AG20443 (cell line): ENCODE measurements at places on chromosomes 16 and 17.

DNA sequence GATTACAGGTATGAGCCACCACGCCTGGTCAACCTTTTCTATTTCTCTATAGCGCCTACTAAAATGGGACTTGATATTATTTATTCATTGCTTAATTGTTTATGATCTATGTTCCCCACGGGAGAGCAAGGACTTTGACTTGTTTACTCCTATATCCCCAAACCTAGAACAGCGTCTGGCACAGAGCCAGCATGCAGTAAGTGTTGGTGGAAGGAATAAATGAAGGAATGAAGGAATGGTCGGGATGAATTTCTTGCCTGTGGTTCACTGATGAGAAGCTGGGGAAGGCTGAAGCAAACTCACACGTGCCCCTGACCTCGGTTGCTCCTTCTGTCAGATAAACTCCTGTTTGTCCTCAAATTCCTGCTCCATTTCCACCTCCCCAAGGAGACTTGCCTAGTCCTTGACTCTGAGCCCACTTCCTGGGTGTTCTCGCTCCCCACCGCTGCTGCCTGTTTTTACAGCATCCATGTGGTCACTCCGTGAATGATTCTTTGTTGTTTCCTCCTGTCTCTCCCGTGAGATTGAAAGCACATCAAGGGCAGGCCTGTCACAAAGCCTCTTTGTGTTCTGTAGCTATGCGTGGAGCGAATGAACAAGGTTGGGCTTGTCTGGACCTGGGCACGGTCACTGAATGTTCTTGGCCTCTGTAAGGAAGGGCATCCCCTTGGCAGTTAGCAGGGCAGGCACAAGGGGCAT is 17.3 kb downstream of the C17orf100 start:
- no peak for DNase-seq

DNA sequence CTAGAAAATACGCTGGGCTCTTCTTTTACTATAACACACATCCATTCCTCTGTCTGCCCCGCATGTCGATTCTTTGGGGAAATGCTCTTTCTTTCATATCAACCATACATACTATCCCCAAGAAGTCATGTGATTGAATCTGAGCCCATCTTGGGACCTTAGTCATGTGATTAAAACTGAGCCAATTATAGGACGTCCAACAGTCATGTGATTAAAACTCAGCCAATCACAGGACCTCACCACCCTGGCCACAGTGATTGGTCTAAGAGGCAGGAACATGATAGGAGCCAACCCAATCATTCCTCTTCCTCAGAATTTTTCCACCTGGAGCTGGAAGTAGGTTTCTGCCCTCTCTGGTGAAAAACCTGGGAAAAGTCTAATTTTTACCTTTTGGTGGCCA is 78.8 kb downstream of the TMEM114 start:
- no peak for DNase-seq

- no peak for DNase-seq
Measured at GRCh38 chr16:53781023-53781605, 77.2 kb downstream of the FTO start.

GRCh38 chr17:7646457-7646856 is 4.3 kb upstream of the ATP1B2 start:
- DNase-seq: no peak

DNA sequence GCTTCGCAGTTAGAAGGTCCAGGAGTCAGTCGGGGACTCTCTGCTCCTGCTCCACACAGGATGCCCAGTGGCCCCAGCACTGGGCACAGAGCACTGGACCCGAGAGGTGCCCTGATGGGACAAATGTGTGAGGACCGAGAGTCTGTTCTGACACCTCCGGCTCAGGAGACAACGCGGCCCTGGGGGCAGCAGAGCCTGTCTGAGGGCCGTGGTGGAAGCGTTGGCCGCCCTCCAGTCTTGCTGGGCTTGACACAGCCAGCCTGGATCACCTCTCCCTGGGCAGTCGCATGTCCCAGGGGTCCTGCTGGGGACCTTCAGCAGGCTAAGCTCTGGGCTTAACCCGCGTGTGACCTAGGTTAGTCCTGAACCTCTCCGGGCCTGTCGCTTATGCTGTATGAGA is 23.1 kb downstream of the LGALS9 start:
- DNase-seq: no peak

GRCh38 chr16:28110479-28110878 is 47.0 kb upstream of the GSG1L start:
- DNase-seq: no peak

DNA sequence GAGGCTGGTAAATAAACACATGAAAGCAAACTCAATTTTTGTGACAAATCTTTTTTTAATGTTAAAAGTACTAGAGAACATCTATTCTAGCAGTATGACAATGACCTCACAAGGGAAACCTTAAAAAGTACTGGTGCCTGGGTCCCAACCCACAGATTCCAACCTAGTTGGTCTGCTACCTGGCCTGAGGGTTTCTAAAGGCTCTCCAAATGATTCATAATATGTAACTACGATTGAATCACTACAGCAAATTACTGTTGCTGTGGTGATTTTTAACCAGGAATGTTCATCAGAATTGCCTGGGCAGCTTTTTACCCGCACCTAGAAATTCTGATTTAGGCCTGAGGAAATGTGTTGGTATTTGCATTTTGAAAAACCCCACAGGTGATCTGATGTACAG is 26.1 kb downstream of the CDR2 start:
- no peak for DNase-seq

- peak; percentile 74 for DNase-seq
Measured at GRCh38 chr17:78176548-78177025, 8.2 kb downstream of the SYNGR2 start.

DNA sequence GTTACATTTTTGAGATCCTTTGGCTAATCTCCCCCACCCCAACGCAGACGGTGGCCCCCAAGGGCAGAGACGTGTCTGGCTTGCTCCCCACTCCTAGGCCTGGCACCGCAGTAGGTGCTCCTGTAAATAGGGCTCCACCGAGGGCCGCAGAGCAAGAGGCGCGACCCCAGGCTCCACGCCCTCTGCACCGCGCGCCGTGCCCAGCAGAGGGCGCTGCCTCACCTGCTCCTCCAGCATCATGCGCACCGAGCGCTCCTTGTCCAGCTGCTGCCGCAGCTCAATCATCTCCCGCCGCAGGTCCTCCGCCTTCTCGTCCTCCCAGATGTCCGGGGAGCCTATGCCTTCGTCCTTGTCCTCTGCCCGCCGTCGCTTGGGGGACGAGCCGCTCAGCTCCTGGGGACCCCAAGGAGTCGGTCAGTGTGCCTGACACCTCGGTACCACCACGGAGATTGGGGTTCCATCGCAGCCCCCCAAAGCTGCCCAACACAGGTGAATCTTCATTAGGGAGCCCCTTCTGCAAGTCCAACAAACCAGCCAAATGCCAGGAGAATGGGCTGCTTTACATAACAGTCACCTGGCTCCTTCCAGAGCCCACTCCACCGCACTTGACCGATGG is 11.2 kb downstream of the TFAP4 start:
- DNase-seq: peak; percentile 49

GRCh38 chr16:75647492-75648264 is at the start of the genes KARS1 and TERF2IP:
Gene KARS1 (minus strand): TSS chr16:75647665. CDS start chr16:75647639, 26 bp downstream.
Gene TERF2IP (plus strand): TSS chr16:75647773. CDS start chr16:75647883, 110 bp downstream.
- peak; percentile 98 for DNase-seq

GRCh38 chr17:82933911-82934310 is 94.1 kb upstream of the ZNF750 start:
- no peak for DNase-seq

- DNase-seq: peak; percentile 98
Measured at GRCh38 chr16:67226804-67227566, at the start of gene TMEM208. Gene TMEM208 (plus strand): TSS chr16:67227130. CDS start chr16:67227219, 89 bp downstream.

DNA sequence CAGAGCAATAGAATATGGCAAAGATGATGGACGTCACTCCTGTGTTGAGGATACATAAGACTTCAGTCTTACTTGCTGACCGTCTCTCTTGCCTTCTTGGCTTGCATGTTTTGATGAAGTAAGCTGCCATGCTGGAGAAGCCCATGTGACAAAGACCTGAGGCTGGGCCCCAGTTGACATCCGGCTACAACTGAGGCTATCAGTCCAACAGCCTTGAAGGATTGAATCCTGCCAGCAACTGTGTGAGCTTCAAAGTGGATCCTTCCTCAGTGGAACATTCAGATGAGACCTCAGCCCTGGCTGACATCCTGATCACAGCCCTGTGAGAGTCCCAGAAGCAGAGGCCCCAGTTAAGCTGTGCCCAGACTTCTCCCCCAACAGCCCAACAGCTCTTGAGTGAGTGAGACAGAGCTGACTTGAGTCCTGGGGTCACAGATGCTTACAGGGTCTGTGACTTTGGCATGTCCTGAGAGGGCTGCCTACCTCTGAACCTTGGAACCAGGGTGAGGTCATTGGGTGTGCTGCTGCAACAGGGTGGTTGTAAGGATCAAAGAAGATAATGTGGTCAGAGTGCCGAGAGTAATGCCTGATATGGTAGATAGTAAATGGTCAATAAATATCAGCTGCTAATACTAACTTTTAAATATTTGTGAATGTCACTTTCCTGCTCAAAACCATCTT is 2.4 kb upstream of the BRD7 start:
- no peak for DNase-seq

DNA sequence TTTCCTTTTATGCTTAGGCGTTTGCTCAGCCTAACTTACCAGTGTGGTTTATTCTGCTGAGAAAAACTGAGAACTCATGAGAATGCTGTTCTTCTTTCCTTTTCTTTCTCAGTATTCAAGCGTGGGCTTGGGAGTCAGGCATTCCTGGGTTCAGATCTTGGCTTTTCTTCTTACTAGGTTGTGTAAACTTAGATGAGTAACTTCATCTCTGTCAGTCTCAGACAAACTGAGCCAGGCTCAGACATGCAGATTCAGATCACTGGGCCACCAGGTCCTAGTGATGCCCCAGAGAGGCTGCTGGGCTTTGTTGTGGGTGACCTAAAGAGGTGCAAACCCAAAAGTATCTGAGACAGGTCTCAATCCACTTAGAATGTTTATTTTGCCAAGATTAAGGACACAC is 95.8 kb upstream of the MPHOSPH6 start:
- DNase-seq: no peak

GRCh38 chr17:81713004-81713555 is 996 bp downstream of the SLC25A10 start:
- DNase-seq: no peak

DNA sequence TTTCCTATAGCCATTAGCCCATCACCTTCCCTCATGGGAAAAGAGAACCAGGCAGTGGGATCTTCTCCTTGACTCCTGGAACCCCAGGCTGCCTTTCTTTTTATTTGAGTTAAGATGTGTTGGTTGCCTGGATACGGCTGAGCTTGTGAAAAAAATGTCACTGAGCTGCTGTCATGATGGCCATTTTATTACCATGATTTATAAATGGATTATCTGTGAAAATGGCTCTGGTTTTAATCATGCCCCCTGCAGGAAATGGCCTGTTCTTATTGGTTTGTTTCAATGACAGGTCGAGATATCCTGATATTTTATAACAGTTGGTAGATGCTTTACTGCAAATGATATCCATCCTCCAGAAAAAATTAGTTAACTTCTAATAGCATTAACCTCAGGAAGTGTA is 640.4 kb downstream of the CDH11 start:
- DNase-seq: no peak

GRCh38 chr17:44008205-44008909 is 3.9 kb downstream of the NAGS start:
- DNase-seq: no peak

DNA sequence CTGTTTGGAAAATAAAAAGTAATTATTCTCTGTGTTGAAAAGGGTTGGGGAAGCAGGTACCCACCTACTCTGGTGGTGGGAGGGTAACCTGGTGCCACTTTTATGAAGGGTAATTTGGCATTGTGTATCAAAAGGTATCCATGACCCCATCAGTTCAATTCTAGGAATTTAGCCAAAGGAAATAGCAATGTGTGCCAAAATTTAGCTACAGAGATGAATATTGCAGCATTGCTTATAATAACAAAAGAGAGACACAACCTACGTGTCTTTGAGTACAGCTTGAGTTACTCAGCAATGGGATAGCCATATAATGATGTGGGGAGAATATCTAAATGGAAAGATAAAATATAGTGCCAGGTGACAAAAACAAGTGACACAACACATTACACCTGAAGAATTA is 170.7 kb downstream of the NTN1 start:
- DNase-seq: no peak

DNA sequence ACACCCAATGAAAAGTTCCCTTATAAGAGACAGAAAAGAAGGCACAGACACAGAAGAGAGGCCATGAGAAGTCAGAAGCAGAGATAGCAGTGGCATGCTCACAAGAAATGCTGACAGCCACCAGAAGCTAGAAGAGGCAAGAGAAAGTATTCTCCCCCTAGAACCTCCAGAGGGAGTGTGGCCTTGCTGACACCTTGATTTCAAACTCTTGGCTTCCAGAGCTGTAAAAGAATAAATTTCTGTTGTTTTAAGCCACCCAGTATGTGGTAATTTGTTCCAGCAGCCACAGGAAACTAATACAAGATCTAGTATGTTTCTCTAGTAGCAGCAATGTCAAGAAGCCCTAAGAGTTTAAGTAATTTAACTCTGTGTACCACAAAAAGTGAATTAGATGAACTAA is 87.2 kb upstream of the NOG start:
- DNase-seq: no peak

- no peak for DNase-seq
Measured at GRCh38 chr16:67312719-67313118, 13.8 kb downstream of the KCTD19 start.

DNA sequence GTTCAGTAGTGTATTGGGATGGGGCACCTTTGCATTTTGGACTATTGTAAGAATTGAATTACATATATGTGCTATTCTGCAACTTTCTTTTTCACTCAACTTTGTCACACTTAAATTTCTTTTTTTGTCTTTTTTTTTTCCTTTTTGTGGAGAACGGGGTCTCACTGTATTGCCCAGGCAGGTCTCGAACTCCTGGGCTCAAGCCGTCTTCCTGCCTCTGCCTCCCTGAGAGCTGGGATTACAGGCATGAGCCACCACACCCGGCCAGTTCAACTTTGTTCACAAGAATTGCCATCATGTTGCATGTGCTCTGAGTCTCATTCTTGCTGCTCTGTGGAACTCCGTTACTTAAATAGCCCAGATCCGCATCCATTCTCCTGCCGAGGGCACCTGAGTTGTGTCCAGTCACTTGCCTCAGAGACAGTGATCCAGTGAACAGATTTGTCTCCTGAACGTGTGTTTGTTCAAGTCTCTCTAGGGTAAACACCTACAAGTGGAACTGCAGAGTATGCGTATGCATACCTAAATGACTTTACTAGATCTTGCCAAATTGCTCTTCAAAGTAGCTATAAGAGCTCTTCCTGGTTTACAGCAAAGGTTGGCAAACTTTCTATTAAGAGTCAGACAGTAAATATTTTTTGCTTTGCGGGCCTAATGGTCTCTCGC is 3.4 kb upstream of the SLC38A10 start:
- no peak for DNase-seq

GRCh38 chr17:2230877-2231276 is 72.7 kb downstream of the SMG6 start:
- DNase-seq: no peak
